Endodermal cell (in vitro differentiated cells): ENCODE measurements at places on chromosomes 16 and 17. TPM values are rescaled to one million over a fixed set of nuclear protein-coding genes. Genes with fewer than 3 reads are reported as not detected.

- no peaks in the 10 kb centered on the region for H3K4me1 ChIP-seq
- H3K27ac ChIP-seq = no peak overlapping the region
- DNase-seq = peak; percentile 45
- peaks cover 55% of the 10 kb centered on the region for H3K27me3 ChIP-seq
- no peaks in the 10 kb centered on the region for H3K36me3 ChIP-seq
- no peak overlapping the region for H3K4me3 ChIP-seq
Observed at GRCh38 chr17:46847204-46848191, 3.9 kb upstream of the WNT9B start.

The CKLF gene
- total RNA-seq = 27.0 to 40.7 TPM (median 36.3 TPM) in 3 replicates

- no peak overlapping the region for H3K27ac ChIP-seq
- H3K36me3 ChIP-seq = peaks cover 18% of the 10 kb centered on the region
- no peaks in the 10 kb centered on the region for H3K27me3 ChIP-seq
- no peaks in the 10 kb centered on the region for H3K4me1 ChIP-seq
- DNase-seq = no peak
Observed at GRCh38 chr17:78120971-78121800, 7.4 kb downstream of the TMC6 start.

DNA sequence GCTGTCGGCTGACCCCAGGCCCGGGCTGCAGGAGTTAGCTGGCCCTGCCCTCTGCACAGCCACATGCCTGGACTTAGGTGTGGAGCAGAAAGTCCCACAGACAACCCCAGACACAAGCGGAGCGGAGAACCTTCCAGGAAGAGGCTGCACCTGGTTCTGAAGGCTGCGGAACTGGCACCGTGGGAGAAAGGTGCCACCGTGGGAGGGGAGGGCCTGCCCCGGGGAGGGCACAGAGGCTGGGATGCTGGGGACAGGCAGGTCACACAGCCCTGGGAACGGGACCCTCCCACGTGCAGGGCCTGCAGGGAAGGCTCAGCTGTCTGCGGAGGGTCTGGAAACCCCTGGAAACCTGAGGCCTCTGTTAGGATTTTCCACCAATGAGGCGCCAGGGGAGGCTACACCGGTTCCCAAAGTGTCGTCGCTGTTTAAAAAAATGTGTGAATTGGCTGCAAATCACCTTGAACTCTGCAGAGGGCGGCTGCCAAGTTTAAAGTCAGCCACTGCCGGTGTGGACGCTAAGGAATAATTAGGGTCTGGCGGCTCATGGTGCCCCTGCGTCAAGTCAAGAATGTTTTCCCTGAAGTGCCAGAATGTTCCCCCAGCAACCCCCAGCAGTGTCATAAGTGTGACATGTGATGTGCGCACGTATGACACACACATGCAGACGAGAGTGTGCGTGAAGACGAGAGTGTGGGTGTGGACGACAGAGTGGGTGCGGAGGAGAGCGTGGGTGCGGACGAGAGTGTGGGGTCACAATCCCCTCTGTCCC lies 50.9 kb upstream of the PABPN1L start:
- DNase-seq = peak; percentile 95
- no peaks in the 10 kb centered on the region for H3K36me3 ChIP-seq
- H3K27ac ChIP-seq = no peak overlapping the region

The SLC13A2 gene
- not detected in 3 replicates for total RNA-seq

The TSPAN10 gene
- 1.3 and 1.8 TPM in 2 replicates for total RNA-seq

GRCh38 chr17:50853781-50854180 lies 12.4 kb downstream of the TOB1 start:
- no peak overlapping the region for H3K27ac ChIP-seq
- peak; percentile 52 for DNase-seq
- peak overlapping the region; percentile 14 for H3K4me3 ChIP-seq
- peaks cover 4% of the 10 kb centered on the region for H3K4me1 ChIP-seq
- H3K36me3 ChIP-seq = no peaks in the 10 kb centered on the region

GRCh38 chr16:70729292-70729691 lies 43.4 kb upstream of the MTSS2 start:
- H3K27ac ChIP-seq = no peak overlapping the region
- no peaks in the 10 kb centered on the region for H3K27me3 ChIP-seq
- H3K36me3 ChIP-seq = no peaks in the 10 kb centered on the region
- no peaks in the 10 kb centered on the region for H3K4me1 ChIP-seq

GRCh38 chr16:31705371-31705770 lies 168.2 kb upstream of the ZNF267 start:
- no peak overlapping the region for H3K4me3 ChIP-seq
- DNase-seq = no peak

The ZCCHC14 gene
- total RNA-seq = 26.1 and 27.3 TPM in 2 replicates

- H3K27me3 ChIP-seq = no peaks in the 10 kb centered on the region
- peaks cover 1% of the 10 kb centered on the region for H3K36me3 ChIP-seq
- peak overlapping the region; percentile 98 for H3K27ac ChIP-seq
- no peak overlapping the region for H3K4me3 ChIP-seq
- H3K4me1 ChIP-seq = no peaks in the 10 kb centered on the region
Observed at GRCh38 chr17:20992987-20993862, 49.6 kb downstream of the USP22 start.

- H3K4me1 ChIP-seq = no peaks in the 10 kb centered on the region
- no peak for DNase-seq
- H3K27ac ChIP-seq = no peak overlapping the region
- peaks cover 47% of the 10 kb centered on the region for H3K36me3 ChIP-seq
Observed at GRCh38 chr16:70675851-70676513, 9.9 kb downstream of the MTSS2 start.

- H3K4me3 ChIP-seq = no peak overlapping the region
- no peaks in the 10 kb centered on the region for H3K27me3 ChIP-seq
- peaks cover 8% of the 10 kb centered on the region for H3K4me1 ChIP-seq
- no peaks in the 10 kb centered on the region for H3K36me3 ChIP-seq
Observed at GRCh38 chr17:68302066-68302564, 10.8 kb downstream of the ARSG start.

- H3K4me3 ChIP-seq = no peak overlapping the region
- peaks cover 9% of the 10 kb centered on the region for H3K27me3 ChIP-seq
- H3K27ac ChIP-seq = no peak overlapping the region
- no peak for DNase-seq
Observed at GRCh38 chr17:78346605-78347250, 13.1 kb downstream of the SOCS3 start.

GRCh38 chr16:30085247-30085646 lies 6.5 kb downstream of the TBX6 start:
- H3K4me3 ChIP-seq = no peak overlapping the region
- H3K4me1 ChIP-seq = peaks cover 6% of the 10 kb centered on the region
- no peaks in the 10 kb centered on the region for H3K27me3 ChIP-seq
- no peak overlapping the region for H3K27ac ChIP-seq
- no peak for DNase-seq

The TAT gene
- not detected in 3 replicates for total RNA-seq

- H3K36me3 ChIP-seq = no peaks in the 10 kb centered on the region
- peaks cover 10% of the 10 kb centered on the region for H3K27me3 ChIP-seq
- no peak overlapping the region for H3K4me3 ChIP-seq
- H3K4me1 ChIP-seq = peaks cover 13% of the 10 kb centered on the region
Observed at GRCh38 chr17:34798581-34798980, 162.7 kb downstream of the CCT6B start.

The LRRC37A gene
- 3.4 and 4.9 TPM in 2 replicates for total RNA-seq

- no peak overlapping the region for H3K4me3 ChIP-seq
- peaks cover 26% of the 10 kb centered on the region for H3K36me3 ChIP-seq
- H3K4me1 ChIP-seq = no peaks in the 10 kb centered on the region
- peak; percentile 93 for DNase-seq
Observed at GRCh38 chr17:3647769-3648555, 11.4 kb downstream of the CTNS start.

The IL17C gene
- total RNA-seq = 0.35 TPM in 1 of 3 replicates, not detected in the others

DNA sequence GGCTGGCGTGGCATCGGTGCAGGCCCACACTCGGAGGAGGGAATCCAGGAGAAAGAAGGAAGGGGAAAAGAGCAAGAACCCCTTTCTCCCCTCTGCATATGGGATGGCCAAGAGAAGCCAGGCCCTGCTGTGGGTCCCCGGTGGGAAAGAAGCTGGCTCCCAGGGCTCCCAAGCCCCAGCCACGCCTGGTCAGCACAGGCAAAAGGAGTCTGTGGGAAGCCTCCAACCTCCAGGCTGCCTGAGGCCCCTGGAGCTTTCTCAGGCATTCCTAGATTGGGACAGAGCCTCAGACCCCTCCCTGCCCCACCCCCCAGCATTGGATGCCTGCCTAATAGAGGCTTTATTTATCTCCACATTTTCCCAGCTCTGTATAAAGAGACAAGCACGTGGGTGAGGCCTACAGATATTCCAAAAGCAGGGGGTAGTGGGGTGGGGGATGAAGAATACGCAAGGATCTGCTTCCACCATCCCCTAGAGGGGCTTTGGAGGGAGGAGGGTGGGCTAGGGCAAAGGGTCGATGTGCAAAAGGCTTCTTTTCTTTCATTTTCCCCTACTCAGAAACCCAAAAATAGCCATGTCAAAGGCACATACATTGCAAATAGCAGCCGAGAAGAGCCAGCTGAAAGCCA lies 56.4 kb downstream of the MPRIP start:
- no peak overlapping the region for H3K4me3 ChIP-seq
- no peak for DNase-seq
- H3K27ac ChIP-seq = peak overlapping the region; percentile 50
- H3K27me3 ChIP-seq = no peaks in the 10 kb centered on the region

DNA sequence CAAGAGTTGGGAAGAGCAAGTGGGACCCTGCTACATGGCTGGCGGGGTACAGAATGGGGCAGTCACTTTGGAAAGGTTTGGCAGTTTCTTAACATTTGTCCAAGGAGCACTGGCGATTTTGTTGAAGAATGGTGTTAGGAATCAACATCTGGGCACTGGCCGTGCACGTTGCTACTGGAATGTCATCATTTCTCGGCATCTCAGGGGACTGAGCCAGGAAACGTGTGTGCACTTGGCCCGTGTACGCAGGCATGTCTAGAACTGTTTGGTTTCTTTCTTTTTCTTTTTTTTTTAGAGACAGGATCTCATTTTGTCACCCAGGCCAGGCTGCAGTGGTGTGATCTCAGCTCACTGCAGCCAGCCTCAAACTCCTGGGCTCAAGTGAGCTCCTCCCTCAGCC lies 17.3 kb upstream of the FOXK2 start:
- no peaks in the 10 kb centered on the region for H3K4me1 ChIP-seq
- DNase-seq = no peak
- no peaks in the 10 kb centered on the region for H3K36me3 ChIP-seq
- H3K27ac ChIP-seq = no peak overlapping the region
- H3K4me3 ChIP-seq = no peak overlapping the region
- no peaks in the 10 kb centered on the region for H3K27me3 ChIP-seq

DNA sequence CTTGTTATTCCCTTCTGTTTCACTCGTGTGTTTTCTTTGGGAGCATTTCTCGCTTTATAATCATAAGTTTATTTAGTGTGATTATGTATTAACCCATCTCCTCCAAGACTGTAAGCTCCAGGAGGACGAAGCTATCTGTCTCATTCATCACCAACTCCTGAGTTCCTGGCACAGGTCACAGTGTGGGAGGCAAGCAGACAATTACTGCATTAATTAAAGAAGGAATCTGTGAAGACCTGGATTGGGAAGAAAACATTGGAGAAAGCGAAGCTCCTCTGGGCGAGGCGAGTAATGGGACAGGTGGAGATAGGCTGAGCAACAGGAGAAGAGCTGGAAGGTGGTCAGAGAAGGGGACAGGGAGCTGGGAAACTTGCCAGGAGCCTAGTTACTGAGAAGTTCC lies 7.8 kb upstream of the CAMKK1 start:
- H3K4me1 ChIP-seq = no peaks in the 10 kb centered on the region
- no peaks in the 10 kb centered on the region for H3K27me3 ChIP-seq
- H3K27ac ChIP-seq = no peak overlapping the region
- no peaks in the 10 kb centered on the region for H3K36me3 ChIP-seq
- no peak overlapping the region for H3K4me3 ChIP-seq
- no peak for DNase-seq

The NPIPA2 gene
- total RNA-seq = 5.3 to 10.5 TPM (median 7.5 TPM) in 3 replicates

DNA sequence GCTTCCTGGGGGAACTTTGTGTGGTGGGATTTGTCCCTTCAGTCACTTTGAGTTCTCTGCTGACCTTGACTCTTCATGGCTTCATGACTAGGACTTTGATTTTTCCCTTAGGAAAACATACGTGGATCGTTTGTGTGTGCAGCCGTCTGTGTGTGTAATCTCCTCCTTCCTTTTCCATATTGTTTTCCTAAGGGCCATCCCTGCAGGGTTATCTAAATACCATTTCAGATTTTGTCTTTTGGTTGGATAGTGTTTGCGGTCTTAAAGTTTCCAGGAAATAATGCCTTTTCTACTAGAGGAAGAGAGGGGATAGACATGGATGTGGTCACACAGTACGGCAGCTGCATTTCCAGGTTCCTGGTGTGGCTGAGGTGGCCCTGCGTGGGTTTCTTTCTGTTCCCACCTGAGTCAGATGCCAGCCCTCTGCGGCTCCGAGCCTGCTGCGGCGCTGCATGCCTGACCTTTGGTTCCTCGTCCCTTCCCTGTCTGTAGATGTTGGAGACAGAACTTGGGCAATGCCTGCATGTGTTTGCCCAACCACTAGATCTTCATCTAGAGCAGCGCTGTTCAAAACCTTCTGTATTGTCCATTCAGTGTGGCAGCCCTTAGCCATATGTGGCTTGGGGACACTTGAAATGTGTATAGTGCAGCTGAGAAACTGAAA lies 72.0 kb upstream of the LGALS9 start:
- H3K4me1 ChIP-seq = no peaks in the 10 kb centered on the region
- no peaks in the 10 kb centered on the region for H3K27me3 ChIP-seq
- no peak overlapping the region for H3K4me3 ChIP-seq
- H3K27ac ChIP-seq = no peak overlapping the region
- DNase-seq = no peak

The NEUROD2 gene
- not detected in 2 replicates for total RNA-seq

DNA sequence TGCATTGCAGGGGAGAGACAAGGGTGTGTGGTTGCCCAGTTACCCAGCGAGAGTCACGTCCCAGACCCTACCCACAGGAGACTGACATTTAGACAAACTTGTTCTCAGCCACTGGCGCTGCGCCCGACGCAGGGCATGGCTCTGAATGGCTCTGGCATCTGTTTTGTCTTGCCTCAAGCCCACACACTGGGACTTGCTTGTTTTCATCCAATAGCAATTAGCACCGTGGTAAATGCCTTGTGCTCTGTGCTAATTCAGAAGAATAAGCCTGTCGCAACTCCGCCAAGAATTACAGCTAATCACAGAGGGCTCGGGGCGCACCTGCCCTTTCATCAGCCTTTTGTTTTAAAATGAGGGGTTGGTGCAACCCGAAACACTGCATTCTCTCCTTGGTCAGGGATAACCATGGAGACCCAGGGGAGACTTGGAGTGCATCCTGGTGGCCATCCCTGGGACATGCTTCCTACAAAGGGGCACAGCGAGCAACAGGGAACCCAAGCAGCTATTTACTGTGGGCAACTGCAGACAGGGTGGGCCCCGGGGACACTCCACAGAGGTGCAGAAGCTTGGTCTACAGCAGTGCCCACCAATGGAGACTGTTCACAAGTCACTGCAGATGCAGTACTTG lies 220.6 kb upstream of the ZFHX3 start:
- no peak overlapping the region for H3K27ac ChIP-seq
- no peaks in the 10 kb centered on the region for H3K4me1 ChIP-seq
- H3K27me3 ChIP-seq = no peaks in the 10 kb centered on the region
- H3K36me3 ChIP-seq = no peaks in the 10 kb centered on the region

DNA sequence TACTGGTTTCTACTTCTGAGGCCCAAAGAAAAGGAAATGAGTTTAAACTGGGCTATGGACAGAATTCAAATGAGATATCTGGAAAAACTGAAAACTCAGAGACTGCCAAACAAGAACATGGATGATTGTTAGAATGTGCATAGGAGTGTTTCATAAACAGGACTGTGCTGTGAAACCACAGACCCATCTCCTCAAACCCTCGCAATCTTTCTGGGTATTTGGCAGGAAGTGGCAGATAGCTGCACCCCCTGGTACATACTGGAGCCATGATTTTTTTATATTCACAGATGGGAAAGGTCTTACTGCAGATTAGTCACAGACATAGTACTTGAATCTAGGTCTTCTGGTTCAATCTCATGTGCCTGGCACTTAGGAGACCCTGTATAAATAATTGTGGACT lies 145.0 kb downstream of the CCDC182 start:
- DNase-seq = no peak
- no peaks in the 10 kb centered on the region for H3K36me3 ChIP-seq
- H3K27ac ChIP-seq = no peak overlapping the region
- peaks cover 2% of the 10 kb centered on the region for H3K4me1 ChIP-seq
- no peaks in the 10 kb centered on the region for H3K27me3 ChIP-seq
